Dermis microvascular lymphatic vessel endothelial cell (primary cell): ENCODE measurements at places on chromosomes 7 and 10. TPM values are rescaled to one million over a fixed set of nuclear protein-coding genes. Genes with fewer than 3 reads are reported as not detected.

The LIMK1 gene
- 13.9 and 18.7 TPM in 2 replicates for total RNA-seq

The GRM3 gene
- total RNA-seq: not detected in 2 replicates

The MNX1 gene
- total RNA-seq: under 0.01 TPM in 2 replicates

The CNTNAP2 gene
- 0.25 and 2.8 TPM in 2 replicates for total RNA-seq

The RNF148 gene
- 0.51 and 0.89 TPM in 2 replicates for total RNA-seq
